Activated naive CD4-positive, alpha-beta T cell treated with anti-CD3 and anti-CD28 coated beads, Interleukin-2, amount 50 U/mL, for 72 hours (primary cell): ENCODE measurements at places on chromosomes 3 and 15.

DNA sequence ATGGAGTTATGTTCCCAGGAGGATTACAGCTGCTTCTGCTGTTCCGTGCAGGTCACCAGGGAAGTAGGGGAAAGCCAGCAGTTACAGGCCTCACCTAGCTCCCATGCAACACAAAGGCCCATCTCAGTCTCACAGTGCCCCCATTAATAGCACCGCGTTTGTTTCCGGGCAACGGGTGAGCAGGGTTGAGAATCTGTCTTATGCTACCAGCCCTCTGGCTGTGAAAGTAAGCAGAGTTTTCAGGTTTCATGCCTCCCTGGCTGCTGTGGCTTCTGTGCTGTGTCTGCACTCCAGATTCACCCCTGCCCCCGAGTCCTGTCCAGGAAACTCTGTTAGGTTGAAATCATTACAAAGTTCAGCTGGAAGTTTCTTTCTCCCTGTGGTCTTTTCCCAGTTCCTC lies 254.4 kb upstream of the GPR149 start:
- DNase-seq: no peak

- no peak for DNase-seq
Observed at GRCh38 chr3:155646128-155646527, 98.7 kb downstream of the PLCH1 start.

DNA sequence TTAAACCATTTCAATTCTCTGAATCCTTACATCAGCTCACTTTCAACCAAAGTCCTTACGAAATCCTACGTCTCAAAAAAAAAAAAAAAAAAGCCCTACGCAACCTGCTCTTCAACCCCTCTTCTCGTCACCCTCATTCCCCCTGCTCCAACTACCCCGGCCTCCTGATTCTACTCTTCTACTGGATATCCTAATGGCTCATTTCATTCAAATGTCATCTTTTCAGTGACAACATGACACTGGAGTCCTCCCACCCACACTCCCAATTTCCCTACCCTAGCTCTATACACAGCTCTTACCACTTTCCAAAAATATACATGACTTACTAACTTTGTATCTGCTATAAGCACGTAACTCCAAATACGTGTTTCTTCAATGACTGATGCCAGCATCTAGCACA lies 11.5 kb downstream of the UBP1 start:
- DNase-seq: no peak

- DNase-seq: no peak
Observed at GRCh38 chr3:196287090-196287439, 461 bp downstream of the PCYT1A start.

GRCh38 chr3:187801152-187801551 lies 55.9 kb upstream of the BCL6 start:
- DNase-seq: no peak

GRCh38 chr3:37988931-37989525 lies 1.6 kb upstream of the VILL start:
- no peak for DNase-seq

- DNase-seq: no peak
Observed at GRCh38 chr15:57548835-57549234, 42.9 kb upstream of the MYZAP start.

DNA sequence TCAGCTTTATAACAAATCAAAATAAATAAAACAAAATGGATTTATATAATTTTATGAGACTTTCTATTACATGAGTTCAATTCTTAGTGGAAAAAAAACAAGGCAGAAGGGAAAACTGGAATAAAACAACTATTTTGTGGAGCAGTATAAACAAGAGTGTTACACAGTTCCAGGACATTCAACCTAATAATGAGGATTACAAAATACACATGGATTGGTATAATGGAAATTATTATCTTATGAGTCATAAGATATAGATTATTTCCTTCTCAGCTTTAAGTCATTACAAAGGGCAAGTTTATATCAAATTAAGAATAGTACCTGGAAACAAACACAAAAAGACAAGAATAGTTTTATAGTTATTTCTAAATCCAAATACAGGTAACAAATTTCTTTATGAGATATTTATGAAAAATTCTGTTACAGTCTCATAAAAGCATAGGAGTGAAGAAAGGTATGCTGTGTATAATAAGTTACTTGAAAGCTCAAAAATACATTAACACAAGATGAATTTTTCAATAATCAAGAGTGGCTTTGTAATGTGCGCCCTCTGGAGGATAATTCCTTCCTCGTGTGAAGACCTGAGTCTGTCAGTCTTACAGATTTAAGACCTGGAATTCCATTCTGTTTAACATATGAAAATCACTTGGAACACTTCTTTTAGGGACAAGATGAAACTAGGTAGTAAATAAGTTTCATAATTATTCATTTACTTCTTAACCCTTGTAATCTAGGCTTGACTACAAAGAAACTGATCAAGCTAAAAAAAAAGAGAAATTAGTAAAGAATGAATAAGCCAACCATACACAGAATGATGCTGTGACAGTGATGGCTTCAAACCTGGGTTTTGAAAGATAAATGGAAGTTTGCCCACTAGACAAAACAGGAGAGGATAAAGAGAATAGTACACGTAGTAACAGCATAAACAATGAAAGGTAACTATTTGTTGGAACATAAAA lies 9.5 kb downstream of the COPS2 start:
- no peak for DNase-seq

DNA sequence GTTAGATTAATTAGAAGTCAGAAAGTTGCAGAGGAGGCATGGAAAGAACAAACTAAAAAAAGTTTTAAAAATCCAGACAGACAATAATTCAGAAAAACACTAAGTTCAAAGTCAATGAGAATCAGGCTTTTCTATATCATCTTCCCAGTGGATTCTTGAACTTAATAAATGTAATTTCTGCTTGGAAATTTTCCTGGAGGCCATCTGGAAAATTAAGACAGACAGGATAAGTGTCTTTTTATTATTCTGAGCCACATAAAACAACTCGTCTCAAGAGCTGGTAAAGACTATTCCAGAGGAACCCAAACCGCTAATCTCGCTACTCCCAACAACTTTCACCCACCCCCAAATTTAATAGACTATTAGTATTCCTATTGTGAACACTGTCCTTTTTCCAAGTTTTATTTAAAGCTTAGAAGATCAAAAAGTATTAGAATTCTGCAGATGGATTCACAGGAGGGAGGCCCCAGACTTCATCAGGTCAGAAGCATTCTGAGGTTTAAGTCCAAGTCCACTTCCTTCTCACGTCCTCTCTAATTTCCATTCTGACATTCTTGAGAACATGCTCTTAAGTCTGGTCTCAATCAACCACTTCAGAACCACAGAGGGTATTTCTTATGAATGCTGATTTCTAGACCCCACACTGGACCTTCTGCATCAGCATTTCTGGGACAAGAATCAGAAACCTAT lies 61.3 kb downstream of the ERC2 start:
- no peak for DNase-seq

- no peak for DNase-seq
Observed at GRCh38 chr15:62241135-62241770, 76.2 kb upstream of the C2CD4B start.
